ENCODE measurements at places on chromosomes 16 and 17.

- no peak for DNase-seq
Measured at GRCh38 chr16:5215901-5216300, 118.3 kb upstream of the EEF2KMT start.

DNA sequence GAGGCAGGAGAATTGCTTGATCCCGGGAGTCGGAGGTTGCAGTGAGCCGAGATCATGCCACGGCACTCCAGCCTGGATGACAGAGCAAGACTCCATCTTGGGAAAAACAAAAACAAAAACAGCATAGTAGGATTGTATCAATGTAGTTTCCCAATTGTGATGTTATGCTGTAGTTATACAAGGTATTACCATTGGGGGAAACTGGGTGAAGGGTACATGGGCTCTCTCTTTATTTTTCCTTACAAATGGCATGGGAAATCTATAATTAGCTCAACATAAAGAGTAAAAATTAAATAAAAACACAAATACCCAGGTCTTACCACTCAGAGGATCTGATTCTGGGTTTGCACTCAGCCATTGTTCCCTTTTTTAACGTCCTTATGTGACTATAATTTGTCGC, 107.9 kb downstream of the KATNIP start:
- no peak for DNase-seq

DNA sequence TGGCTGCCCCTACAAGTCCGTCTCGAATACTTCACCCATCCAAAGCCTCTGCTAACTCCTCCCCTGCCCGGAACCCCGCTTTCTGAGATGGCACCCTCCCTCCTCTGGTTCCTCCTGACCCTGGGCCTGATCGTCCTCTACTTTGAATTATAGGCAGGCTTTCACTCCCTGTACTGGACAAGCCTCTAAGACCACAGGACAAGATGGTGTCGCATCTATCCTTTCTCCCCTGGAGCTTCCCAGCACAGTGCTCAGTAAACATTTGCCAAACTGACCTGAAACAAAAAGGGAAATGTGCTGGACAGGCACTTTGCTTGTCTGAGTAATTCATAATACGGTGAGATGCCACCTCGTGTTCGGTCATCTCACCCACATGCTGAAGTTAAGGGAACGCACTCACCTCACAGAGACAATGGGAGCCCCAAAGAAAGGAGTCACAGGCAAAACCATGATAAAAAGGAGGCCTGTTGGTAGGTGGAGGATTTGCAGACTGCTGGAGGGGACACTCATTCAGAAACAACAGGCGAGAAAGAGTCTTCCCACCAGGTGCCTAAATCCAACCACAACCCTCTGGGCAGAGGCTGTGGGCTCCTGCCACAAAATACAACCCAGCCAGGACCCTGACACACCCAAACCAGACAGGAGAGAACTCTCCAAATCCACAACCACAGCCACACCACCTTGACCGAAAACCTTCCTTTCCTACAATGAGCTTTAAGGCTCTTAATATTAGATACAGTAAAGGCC, 28.2 kb downstream of the SNN start:
- no peak for DNase-seq

DNA sequence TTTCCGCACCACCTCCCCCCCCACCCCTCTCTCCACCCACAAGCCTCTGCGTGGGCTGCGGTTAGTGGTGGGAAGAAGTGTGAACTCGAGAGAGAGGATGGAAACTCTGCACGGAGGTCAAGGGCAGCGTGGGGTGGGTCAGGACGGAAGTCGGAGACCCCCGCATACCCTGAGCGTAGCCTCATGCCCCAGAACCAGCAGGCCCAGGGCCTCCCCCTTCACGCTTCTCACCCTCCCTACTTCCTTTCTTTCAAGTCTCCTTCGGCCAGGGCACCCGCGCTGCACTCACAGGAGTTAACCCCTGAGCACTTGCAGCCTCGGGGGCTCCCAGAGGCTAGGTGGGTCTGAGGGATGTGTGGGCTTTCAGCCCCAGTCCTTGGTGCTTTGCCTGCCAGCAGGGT, 9.2 kb downstream of the TBKBP1 start:
- DNase-seq = no peak

Measured in urinary bladder (tissue), 4 donors.